ENCODE measurements at places on chromosomes 5 and 9. TPM values are rescaled to one million over a fixed set of nuclear protein-coding genes. Genes with fewer than 3 reads are reported as not detected.

SPATA9 gene
- not detected for total RNA-seq

- no peak for DNase-seq
Observed at GRCh38 chr9:112535811-112536210, 49.2 kb downstream of the KIAA1958 start.

DNA sequence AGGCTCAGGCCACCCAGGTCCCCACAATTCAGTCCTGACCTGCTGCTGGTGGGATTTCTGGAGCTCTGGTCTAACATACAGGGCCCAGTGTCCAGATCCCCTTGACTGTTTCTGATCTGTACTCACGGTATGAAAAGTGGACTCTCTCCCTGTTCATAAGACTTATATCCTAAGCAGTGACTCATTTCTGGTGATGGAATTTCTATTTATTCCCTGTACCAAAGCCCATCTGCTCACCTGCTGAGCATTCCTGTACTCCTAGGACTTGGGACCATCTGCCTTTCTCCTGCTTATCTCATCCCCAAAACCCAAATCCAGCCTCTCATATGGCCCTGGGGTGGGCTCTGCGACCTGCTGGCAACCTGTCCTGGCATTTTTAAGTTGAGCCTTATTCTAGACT is 86.6 kb downstream of the APBA1 start:
- no peak for DNase-seq

GRCh38 chr9:79689576-79689975 is 117.8 kb downstream of the TLE4 start:
- DNase-seq, result no peak

GRCh38 chr5:176481711-176482110 is 33.5 kb downstream of the FAF2 start:
- no peak for DNase-seq

PRR7 gene
- 11.0 TPM for total RNA-seq

- DNase-seq, result no peak
Observed at GRCh38 chr9:89778100-89779090, 173.6 kb downstream of the GADD45G start.

PLPP7 gene
- total RNA-seq, result 32.5 TPM

DNA sequence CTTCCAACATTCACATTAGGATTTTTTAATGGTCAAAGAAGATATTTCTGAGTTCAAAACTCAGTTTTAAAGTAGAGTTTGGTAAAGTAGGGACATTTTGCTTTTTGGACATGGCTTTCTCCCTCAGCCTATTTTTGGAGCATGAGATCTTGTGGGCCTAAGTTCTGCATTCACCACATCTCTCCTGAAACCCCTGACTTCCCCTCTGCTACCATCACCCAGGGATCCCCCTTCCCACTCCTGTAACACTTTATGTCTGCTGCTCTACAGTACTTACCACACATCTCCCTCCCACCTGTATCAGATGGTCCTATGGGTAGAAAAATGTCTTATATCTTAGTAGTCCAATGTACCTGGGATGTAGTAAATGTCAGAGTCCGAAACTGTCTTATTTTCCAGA is 48.2 kb upstream of the JAK2 start:
- DNase-seq, result no peak

LCN2 gene
- 30.5 TPM for total RNA-seq
